ENCODE measurements at places on chromosomes 1 and 21. TPM values are rescaled to one million over a fixed set of nuclear protein-coding genes. Genes with fewer than 3 reads are reported as not detected.

The MTARC1 gene
- total RNA-seq = 5.2 TPM

The LMOD1 gene
- total RNA-seq = 15.1 TPM

The GBP5 gene
- 0.52 TPM for total RNA-seq

The HAO2 gene
- not detected for total RNA-seq

The F13B gene
- total RNA-seq = not detected

The PKN2 gene
- total RNA-seq = 57.9 TPM

The ANGPTL3 gene
- total RNA-seq = not detected

The IGSF5 gene
- total RNA-seq = 0.52 TPM

The FGR gene
- total RNA-seq = 2.6 TPM

The KRTAP13-2 gene
- total RNA-seq = not detected

The SLC25A34 gene
- total RNA-seq = 1.6 TPM

The AMIGO1 gene
- total RNA-seq = 8.4 TPM

The CRNN gene
- not detected for total RNA-seq

The CASZ1 gene
- total RNA-seq = 26.1 TPM

The NCAM2 gene
- 6.8 TPM for total RNA-seq

The CCDC27 gene
- total RNA-seq = not detected

The DCST2 gene
- not detected for total RNA-seq

The UBE2U gene
- not detected for total RNA-seq

The GLMP gene
- total RNA-seq = 20.4 TPM

The ADGRL2 gene
- total RNA-seq = 93.4 TPM

The ST6GALNAC5 gene
- total RNA-seq = 2.1 TPM

The S100A1 gene
- total RNA-seq = 0.52 TPM

The KRTCAP2 gene
- 104 TPM for total RNA-seq

The DNAH14 gene
- 12.5 TPM for total RNA-seq

The LYPD8 gene
- not detected for total RNA-seq

The C8B gene
- not detected for total RNA-seq

The EDARADD gene
- total RNA-seq = under 0.01 TPM

The NPPB gene
- total RNA-seq = 1.0 TPM

The TNFRSF1B gene
- 9.9 TPM for total RNA-seq

The RPE65 gene
- total RNA-seq = not detected

The UTS2 gene
- not detected for total RNA-seq

The CA6 gene
- not detected for total RNA-seq

The ATP6V1G3 gene
- total RNA-seq = not detected

The WNT3A gene
- not detected for total RNA-seq

The CD52 gene
- not detected for total RNA-seq

The RNF186 gene
- total RNA-seq = not detected

The KRTAP19-1 gene
- total RNA-seq = not detected

The MEGF6 gene
- total RNA-seq = 10.4 TPM

The TNFRSF8 gene
- total RNA-seq = 0.52 TPM

The USH2A gene
- total RNA-seq = 0.52 TPM

The ENO1 gene
- total RNA-seq = 320 TPM

The IVL gene
- total RNA-seq = not detected

The SLAMF8 gene
- total RNA-seq = 1.6 TPM

The IGSF21 gene
- not detected for total RNA-seq

The SHISAL2A gene
- total RNA-seq = 0.52 TPM

The HSD17B7 gene
- total RNA-seq = 12.0 TPM

The MATN1 gene
- total RNA-seq = 1.6 TPM

The PADI2 gene
- 33.9 TPM for total RNA-seq

The OTUD7B gene
- total RNA-seq = 15.7 TPM

The HUNK gene
- 3.1 TPM for total RNA-seq

The TOMM40L gene
- total RNA-seq = 10.4 TPM

The NR1I3 gene
- not detected for total RNA-seq

The TAS1R1 gene
- total RNA-seq = 5.7 TPM

The KRTAP11-1 gene
- total RNA-seq = not detected

The SLC25A24 gene
- 30.8 TPM for total RNA-seq

The SPATA1 gene
- total RNA-seq = 1.0 TPM

The CLCA2 gene
- not detected for total RNA-seq

The OLFM3 gene
- total RNA-seq = 0.52 TPM
